Glutamatergic neuron (in vitro differentiated cells): ENCODE measurements at places on chromosomes 11 and 22. TPM values are rescaled to one million over a fixed set of nuclear protein-coding genes. Genes with fewer than 3 reads are reported as not detected.

The NCF4 gene
- total RNA-seq, result not detected

DNA sequence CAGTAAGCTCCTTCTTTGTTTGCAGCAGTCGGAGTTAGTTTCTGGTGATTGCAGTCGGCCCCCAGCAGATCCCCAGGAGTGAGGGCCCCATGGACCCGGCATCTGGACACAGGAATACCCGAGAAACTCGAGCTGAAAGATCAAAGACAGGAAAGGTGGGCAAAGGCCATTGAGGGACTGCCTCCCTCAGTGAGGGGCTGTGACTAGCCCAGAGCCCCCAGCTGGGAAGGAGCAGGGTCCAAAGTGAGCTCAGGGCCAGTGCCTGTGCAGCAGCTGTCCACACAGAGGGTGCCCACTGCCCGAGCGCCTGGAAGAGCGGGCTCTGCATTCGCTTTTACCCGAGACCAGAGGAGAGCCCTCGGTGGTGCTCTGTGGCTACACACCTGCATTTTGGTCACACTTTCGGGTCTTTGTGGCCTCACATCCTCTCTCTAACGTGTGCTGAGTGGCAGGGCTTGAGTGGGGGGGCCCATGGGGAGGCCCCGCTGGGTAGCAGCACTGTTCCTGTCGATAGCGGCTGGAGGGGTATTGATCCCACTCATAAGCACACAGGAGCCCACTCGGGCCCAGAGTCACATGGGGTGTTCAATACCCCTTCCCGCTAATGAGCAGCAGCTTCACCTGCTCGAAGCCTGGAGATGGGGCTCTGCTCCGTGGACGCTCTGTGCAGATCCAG is 532.9 kb downstream of the TBC1D22A start:
- DNase-seq, result no peak

- DNase-seq, result no peak
Measured at GRCh38 chr11:72483412-72484186, 49.3 kb upstream of the CLPB start.

- no peak for DNase-seq
Measured at GRCh38 chr11:26070714-26071380, 261.1 kb upstream of the ANO3 start.

The DRD4 gene
- total RNA-seq, result 2.9 TPM

DNA sequence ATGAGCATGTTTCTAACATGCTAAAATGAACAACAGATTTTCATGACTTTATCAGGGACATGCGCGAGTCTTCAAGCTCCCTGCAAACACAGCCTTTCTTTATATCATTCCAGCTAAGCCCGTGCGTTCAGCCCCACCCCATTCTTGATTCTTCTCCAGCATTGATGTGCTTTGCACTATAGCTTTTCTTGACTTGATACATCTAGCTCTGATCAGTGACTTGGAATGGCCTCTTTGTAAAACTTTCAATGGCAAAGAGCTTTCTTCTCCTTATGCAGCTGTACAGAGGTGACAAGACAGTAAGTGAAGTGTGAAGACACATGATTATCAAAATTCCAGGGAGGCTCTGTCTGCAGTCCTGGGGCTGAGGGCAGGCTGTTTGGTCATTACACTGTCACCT is 561.0 kb downstream of the OPCML start:
- no peak for DNase-seq

DNA sequence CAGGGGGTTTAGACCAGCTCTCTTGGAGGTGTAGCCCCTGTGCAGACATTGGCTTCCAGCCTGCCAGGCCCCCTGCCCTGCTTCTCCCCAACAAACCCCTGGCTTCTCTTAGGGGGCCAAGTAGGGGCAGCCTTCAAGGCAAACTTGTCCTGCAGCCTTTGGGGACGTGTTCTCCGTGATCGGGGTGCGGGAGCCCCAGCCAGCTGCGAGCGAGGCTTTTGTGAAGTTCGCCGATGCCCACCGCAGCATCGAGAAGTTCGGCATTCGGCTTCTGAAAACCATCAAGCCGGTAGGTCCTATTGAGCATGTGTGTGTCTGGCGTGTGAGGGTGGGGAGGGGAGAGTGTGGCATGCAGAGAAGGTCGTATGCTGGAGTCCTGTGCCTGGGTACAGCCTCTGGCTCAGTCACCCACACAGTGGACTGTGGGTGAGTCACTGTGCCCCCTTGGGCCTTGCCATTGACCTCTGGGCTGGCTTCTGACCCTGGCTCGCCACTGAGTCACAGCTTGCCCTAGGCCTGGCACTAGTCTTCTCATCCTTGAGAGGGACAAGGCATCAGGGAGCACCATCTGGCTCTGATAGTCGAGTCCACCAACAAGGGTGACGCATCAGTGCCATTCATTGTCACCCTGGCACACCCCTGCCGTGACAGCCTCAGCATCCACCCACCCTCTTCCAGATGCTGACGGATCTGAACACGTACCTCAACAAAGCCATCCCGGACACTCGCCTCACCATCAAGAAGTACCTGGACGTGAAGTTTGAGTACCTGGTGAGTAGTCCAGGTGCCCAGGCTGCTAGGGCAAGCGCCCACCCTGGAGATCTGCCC is 11.4 kb downstream of the SLC16A8 start:
- DNase-seq, result no peak

The MRPL16 gene
- total RNA-seq, result 36.4 TPM

GRCh38 chr11:19374151-19374569 is 133.4 kb upstream of the E2F8 start:
- no peak for DNase-seq

GRCh38 chr11:60763692-60764369 is 7.2 kb downstream of the MS4A15 start:
- DNase-seq, result no peak

The C11orf97 gene
- total RNA-seq, result not detected
